NCI-H1092 (cell line): ENCODE measurements at places on chromosomes 13 and 19.
A peak's percentile ranks its signal among the peaks of the same experiment; 100 is the strongest.

DNA sequence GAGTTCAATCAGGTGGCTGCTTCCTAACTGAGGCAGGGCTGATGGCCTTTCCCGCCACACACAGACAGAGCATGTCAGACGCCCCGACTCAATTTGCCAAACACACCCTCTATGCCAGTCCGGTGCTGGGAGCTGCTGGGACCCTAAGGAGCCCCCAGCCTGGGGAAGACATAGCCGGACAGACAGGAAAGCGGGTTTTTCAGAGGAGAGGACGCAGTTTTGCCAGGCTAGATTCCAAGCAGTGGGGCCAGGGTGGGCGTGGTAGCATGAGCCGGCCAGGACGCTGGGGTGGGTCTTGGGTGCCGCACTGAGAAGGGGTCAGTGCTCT, 19.8 kb downstream of the MAST3 start:
- no peak for DNase-seq

GRCh38 chr13:82291852-82292251, 1590.4 kb downstream of the SLITRK1 start:
- DNase-seq, result no peak

DNA sequence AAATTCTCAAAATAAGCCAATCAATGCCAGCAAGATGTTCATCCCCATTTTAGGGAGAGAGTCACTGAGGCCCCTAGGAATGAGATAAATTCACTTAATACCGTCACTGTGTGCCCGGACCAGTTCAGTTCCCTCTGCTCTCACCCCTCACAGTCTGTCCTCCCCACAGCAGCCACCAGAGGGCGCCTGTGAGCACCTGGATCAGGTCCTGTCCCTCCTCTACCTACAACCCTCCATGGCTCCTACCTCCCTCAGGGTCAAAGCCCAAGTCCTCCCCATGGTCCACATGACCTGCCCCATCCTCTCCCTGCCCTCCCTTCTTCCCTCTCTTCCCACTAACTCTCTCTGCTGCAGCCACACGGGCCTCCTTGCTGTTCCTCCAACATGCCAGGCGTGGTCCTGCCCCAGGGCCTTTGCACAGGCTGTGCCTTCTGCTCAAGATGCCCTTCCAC, 42.0 kb upstream of the NFIC start:
- no peak for DNase-seq

- DNase-seq, result peak; percentile 78
Measured at GRCh38 chr19:49877879-49878743, 609 bp downstream of the TBC1D17 start.

DNA sequence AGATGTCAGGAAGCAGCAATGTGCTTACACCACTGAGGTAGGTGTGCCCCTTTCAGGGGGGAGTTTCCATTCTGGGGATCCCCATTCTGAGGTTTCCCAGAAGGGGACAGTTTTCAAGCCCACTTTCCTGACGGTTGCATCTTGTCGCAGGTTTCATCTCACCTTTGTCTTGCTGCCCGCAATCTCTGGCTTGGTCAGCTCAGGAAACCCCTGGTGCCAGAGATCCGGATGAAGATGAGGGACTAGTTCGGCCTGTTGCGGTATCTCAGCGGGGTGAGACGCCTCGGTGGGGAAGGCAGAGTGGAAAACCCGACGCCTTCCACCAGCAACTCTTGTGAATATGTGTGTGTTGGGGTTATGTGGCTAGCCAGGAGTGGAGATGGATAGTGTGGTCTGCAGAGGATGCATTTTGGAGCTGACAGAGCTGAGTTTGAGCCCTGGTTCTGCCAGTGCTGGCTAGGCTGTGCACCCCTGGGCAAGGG, 13.1 kb downstream of the TNFSF9 start:
- DNase-seq, result no peak

GRCh38 chr19:41548954-41549688, 26.8 kb upstream of the CEACAM21 start:
- DNase-seq, result no peak

DNA sequence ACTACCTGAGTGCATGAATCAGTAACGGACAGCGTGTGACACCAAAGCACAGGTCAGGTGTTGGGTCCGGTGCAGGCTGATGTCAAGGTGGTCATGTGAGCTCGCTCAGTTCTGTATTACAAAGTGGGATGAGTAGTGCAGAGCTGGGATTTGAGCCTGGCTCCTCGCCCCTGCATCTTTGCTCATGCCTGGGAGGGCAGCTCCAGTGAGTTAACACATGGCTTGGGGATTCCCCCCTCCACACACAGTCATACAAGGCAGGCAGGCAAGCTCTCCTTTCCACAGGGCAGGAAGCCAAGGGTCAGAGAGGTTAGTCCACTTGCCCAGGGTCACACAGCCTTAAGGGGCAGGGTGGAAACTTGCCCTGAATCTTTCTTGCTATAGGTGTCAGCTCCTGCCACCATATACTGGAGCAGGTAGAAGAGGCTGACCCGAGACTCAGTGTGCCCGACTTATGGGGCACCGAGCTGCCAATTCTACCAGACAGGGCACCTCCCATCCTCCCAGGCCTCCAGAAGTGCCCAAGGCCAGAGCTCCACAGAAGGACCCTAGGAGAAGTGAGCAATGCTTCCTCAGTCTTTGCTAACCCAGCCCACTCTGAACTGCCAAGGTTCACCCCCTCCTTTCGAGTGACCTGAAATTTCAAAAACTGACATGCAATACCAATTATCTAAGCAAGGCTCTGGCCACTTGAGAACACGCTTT, 35.4 kb downstream of the ZNF787 start:
- DNase-seq, result no peak

DNA sequence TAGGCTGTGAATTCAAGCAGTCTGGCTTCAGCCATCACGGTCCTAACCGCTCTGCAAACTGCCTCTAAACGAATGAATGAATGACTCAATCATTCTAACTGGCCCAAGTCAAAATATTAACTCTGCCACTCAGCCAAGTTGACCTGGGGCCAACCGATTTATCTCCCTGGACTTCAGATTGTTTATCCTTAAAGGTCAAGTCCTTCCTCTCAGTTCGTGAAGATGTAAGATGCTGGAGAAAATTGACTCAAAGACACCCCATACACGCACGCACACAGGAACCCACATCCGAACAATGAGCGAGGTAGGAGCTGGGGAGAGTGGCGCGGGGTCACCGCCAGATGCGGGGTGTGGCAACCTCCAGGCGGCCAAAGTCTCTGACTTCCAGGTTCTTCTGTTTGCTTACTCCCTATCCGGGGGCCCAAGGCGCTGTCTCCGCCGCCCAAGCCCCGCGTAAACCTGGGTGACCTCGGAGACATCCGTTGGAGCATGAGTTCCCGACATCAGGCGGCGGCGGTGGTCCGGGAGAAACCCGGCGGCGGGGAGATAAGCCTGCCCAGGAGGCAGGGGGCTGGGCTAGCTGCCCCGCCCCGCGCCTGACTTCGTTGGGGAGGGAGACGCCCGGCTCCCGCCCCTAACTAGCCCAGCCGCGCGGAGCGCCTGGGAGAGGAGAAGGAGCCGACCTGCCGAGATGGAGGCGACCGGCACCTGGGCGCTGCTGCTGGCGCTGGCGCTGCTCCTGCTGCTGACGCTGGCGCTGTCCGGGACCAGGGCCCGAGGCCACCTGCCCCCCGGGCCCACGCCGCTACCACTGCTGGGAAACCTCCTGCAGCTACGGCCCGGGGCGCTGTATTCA, at the start of gene CYP2S1:
Gene CYP2S1, plus strand, starts transcription at position 646 of the 856 bp plus-strand sequence. Its CDS starts 46 bp downstream, at position 692.
- DNase-seq, result no peak

GRCh38 chr19:7328647-7329046, 20.1 kb upstream of the ARHGEF18 start:
- DNase-seq, result no peak

- no peak for DNase-seq
Measured at GRCh38 chr13:73235385-73235784, 176.6 kb downstream of the KLF5 start.

- no peak for DNase-seq
Measured at GRCh38 chr13:40974460-40975407, 44.4 kb downstream of the ELF1 start.

DNA sequence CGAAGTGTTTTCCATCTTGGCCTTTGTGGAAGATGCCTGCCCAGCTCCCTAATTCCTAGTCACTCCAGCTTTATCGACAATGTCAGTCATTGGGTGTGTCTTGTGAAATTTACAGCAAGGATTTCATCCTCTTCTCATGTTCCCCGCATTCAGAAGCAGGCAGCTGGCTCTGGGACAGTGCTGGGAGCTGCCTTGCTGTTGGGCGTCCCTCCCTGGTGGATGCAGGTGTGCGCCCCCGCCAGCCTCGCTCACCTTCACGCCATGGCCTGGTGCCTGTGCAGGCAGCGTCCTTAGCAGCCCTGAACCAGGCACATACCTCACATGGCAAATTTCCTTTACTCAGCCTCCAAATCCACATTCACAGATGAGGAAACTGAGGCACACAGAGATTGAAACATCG, 39.7 kb upstream of the TFDP1 start:
- no peak for DNase-seq

- no peak for DNase-seq
Measured at GRCh38 chr13:71922194-71922593, 55.2 kb upstream of the DACH1 start.

GRCh38 chr19:55621673-55622231, 2.6 kb downstream of the ZNF784 start:
- no peak for DNase-seq

GRCh38 chr19:40717880-40718773, 1.2 kb downstream of the ITPKC start:
- DNase-seq, result no peak
